ENCODE measurements at places on chromosomes 3 and 15.

DNA sequence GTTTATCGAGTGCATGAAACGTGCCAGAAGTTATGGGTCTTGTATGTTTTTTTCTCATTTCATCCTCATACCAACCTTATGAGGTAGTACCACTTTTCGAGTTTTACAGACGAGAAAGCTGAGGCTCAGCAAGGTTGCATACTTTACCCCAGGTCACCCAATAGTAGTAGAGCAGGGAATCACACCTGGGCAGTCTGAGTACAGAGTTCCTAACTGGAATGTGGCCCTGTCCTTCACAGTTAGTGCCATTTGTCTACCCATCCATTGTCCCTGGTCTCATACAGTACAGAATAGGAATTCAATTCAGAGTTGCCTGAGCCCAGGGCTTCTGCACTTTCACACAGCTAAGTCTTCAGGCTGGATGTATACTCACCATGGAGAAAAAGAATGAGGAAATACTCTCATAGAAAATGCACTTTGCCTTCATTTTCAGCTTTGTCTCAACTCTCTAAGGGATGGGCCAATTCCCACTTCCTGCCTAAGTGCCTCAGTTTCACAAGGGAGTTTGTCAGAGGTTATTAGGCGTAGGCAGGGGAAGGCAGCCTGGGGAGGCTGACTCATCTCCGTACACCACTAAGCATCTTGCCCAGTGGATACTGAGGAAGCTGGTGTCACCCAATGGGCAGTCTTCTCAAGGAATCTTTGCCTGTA lies 93.2 kb downstream of the TMEM212 start:
- no peak for DNase-seq

GRCh38 chr3:63968612-63969350 lies 54.5 kb downstream of the PSMD6 start:
- no peak for DNase-seq

DNA sequence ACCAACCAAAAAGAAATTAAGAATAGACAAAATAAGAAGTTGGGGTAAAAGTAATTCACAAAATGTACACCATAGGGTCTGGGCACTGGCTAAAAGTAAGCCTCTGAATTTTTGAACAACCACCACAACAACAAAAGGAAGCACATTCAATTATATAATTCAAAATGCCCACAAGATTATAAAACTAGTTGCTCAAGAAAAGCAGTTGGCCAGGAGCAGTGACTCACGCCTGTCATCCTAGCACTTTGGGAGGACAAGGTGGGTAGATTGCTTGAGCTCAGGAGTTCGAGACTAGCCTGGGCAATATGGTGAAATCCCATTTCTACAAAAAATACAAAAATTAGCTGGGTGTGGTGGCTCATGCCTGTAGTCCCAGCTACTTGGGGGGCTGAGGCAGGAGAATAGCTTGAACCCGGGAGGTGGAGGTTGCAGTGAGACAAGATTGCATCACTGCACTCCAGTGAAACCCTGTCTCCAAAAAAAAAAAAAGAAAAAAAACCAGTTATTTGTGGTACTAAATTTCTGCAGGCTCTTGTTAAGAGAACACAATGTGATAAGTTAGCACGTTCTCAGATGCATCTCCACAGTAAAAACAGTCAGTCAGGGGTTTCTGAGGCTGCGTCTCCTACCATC lies 6.6 kb upstream of the ATP11B start:
- DNase-seq = no peak

DNA sequence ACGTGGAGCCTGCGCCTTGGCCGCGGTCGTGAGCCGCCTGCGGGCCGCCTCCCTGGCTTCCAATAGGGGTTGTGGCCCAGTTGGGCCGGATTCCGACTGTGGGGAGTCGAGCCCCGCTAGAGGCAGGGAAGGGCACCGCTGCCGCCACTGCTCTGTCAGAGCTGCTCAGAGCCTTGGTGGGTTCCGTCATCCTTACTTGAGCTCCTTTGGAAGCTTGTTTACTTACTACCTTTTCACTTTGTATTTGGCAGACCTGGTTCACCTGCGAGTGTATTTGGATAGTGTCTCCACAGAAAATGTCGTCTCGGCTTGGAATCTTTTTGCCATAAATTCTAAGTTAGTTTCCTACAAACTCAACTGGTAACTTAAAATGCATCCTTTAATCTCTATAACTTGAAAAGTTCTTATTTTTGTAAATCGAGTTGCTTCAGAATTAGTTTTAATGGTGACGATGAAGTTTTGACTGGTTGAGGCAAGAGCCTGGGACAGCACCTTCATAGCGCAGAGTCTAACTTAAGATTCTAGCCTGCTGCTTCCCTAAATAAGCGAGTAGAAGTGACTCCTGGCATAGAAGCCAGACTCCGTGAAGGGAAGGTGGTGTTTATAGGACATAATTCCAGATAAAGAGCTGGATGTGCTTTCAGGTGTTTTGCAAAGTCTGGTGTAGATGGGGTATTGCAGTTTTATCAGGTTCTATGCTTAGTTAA lies 800 bp downstream of the DAG1 start:
- no peak for DNase-seq

GRCh38 chr3:101183151-101183550 lies 137.2 kb downstream of the IMPG2 start:
- no peak for DNase-seq

GRCh38 chr15:99447497-99448371 lies 118.0 kb upstream of the MEF2A start:
- DNase-seq = peak; percentile 50

- no peak for DNase-seq
Measured at GRCh38 chr15:35987056-35987455, 441.1 kb upstream of the DPH6 start.

DNA sequence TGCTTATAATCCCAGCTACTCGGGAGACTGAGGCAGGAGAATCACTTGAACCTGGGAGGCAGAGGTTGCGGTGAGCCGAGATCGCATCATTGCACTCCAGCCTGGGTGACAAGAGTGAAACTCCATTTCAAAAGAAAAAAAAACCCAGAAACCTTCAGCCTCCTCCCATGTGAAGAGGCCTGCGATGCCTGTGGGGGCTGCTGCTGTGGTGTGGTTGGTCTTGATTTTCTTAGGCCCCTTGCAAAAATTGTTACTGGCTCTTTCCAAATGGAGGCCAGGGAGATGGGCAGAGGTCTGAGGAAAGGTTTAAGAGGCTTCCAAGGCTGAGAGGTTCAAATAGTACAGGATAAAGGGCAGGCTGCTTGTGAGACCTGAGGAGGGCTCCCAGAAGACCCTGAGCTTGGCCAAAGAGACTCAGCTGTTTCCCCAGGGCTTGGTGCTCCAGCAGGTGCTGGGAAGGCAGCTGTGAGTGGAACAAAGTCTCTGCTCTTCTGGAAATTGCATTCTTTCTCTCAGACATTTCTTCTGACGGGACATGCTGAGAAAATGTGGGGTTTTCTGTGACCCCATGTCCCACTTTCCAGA lies 18.4 kb downstream of the GCSAM start:
- DNase-seq = no peak

GRCh38 chr3:23405081-23405480 lies 202.0 kb downstream of the UBE2E2 start:
- no peak for DNase-seq

DNA sequence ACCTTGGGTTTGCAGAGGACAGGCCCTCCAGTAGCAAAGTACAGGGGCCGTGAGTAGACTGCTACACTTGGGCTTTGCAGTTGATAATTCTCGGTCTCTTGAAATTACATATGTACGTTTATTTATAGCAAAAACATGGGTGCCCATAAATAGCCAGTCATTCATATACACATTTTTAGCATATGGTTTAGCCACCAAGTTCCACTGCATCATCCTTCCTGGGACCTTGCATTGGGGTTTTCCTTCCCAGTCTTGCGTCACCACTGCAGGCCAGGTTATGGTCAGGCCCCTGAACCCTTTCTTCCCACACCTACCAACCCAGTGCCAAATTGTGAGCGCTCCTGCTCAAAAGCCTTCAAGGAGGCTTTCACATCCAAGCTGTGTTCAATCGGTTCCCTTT lies 12.7 kb downstream of the KLHL25 start:
- no peak for DNase-seq

GRCh38 chr3:58630076-58630709 lies 36.4 kb downstream of the FAM3D start:
- no peak for DNase-seq

DNA sequence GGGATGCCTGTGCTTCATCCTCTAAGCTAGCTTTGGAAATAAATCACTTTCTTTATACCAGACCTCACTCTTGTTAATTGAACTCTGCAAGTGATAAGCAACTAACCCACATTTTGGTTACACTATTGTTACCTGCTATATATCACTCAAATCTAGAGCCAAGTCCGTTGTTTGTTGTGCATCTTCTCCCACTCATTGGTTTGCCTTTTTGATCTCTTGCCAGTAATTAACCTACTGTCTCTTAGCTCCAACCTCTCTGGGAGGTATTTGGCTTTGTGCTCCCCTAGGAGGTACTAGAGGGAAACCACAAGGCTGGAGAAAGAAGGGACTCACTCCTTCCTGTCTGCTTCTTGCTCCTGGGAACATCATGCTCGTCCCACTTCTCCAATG lies 12.8 kb upstream of the CRBN start:
- DNase-seq = no peak

DNA sequence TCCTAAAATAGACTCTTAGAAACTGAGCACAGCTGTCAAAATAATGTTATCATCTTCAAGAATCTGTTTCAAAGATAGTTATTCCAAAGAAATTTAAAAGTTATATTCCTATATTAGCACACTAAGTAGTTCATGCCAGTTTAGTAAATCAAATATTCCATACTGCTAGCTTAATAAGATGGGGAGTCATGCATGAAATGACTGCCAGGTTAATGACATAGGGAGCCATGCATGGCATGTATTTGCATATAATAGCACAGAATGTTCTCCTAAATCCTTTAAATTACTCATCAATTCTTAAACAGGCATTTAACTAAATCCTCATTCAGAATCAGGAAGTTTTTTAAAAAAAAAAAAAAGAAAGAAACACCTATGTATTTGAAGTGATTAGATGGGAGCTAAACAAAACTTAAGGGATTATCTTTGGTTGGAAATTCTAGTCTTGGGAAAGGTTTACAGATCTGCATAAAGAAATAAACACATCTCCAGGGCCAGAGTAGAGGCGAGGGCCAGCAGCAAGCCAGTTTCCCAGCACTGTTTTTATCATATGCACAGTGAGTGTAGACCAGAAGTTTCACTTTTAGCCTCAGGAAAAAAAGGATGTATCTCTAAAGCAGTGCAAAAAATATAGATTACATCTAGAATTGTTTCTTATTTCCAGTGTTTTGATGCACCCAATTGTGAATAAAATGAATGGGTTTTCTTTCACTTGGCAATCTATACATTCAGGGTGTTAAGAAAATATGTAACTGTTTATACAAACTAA lies 366.4 kb upstream of the AGTR1 start:
- no peak for DNase-seq

- no peak for DNase-seq
Measured at GRCh38 chr3:44880284-44880683, 5.9 kb downstream of the TGM4 start.

GRCh38 chr15:79051029-79051428 lies 39.6 kb downstream of the RASGRF1 start:
- DNase-seq = no peak
